ENCODE measurements at places on chromosomes 16 and 17.

DNA sequence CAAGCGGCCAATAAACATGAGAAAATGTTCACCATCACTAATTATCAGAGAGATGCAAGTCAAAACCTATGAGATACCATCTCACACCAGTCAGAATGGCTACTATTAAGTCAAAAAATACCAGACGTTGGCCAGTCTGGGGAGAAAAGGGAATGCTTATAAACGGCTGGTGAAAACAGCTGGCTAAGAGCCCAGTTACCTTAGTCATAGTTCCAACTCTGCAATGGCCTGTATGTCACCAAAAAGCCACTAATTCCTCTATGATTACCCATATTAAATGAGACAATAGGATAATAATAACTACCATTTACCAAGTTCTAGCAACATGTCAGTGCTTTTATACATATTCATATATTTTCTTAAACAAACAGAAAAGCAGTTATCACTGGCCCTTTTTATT lies 42.9 kb upstream of the CDRT4 start:
- DNase-seq = no peak

GRCh38 chr16:24988593-24989338 lies 26.4 kb downstream of the ARHGAP17 start:
- peak; percentile 64 for DNase-seq

DNA sequence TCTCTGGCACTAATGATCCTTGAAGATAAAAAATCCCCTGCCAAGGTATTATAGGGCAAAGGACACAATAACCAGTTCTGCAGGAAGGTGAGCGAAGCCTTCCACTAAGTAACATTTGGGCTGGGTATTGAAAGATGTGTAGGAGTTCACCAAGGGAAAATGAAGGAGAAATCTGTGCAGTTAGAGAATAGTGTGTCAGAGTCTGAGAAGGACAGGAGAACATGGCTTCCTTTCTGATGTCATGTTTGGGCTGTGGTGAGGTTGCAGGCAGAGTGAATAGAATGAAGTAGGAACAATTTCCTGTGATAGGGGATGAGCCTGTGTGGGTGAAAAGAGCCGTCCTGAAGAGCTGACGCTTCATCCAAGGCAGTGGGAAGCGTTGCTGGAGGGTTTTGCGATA lies 24.1 kb upstream of the CIITA start:
- DNase-seq = no peak

GRCh38 chr17:8463099-8463498 lies 27.4 kb downstream of the NDEL1 start:
- no peak for DNase-seq

GRCh38 chr17:61733021-61733420 lies 130.3 kb downstream of the BRIP1 start:
- no peak for DNase-seq

- no peak for DNase-seq
These were observed 8.2 kb downstream of the CAVIN1 start for GRCh38 chr17:42414704-42415409.

DNA sequence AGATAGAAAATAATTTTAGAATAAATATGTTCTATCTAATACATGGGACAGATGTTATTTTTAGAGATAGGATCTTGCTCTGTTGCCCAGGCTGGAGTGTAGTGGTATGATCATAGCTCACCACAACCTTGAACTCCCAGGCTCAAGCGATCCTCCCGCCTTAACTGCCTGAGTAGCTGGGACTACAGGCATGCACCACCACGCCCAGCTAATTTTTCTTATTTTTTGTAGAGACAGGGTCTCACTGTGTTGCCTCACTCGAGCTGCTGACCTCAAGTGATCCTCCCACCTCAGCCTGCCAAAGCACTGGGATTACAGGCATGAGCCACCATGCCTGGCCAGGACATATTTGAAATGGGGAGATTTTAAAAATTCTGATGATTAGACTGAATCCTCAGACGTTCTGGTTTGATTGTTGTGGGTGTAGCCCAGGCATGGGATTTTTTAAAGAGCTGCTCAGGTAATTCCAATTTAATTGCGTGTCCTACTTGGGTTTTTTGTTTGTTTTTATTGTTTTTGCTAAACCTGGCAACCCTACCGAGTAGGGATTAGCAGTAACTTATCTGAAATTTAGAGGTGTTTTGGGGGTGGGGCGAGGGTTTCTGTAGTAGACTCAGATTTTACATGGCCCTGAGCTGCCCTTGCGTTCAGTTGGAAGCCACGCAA lies 142.9 kb downstream of the RAB11FIP4 start:
- DNase-seq = peak; percentile 18

DNA sequence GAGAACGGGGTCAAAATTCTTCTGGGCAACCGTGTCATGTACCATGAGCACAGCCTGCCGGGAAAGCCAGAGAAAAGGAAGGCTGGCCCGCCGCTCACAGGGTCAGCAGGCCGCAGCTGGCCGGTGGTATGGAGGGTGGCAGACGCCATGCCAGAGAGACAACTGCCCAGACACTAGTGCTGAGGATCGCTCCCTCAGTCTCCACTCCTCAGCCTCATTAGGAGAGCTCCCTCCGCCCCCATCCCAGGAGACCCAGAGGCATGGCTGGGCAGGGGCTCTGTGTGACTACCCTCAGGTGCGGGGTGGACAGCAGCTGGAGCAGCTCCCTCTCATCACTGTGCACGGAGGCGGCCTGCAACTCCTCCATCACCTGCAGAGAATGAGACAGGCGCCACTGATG lies 3.2 kb downstream of the MPP3 start:
- DNase-seq = no peak

GRCh38 chr16:57137566-57138273 lies 45.3 kb downstream of the CPNE2 start:
- DNase-seq = no peak

- peak; percentile 96 for DNase-seq
These were observed 9.3 kb downstream of the CORO6 start for GRCh38 chr17:29613352-29613837.

GRCh38 chr16:69386596-69386995 lies 789 bp upstream of the TERF2 start:
- no peak for DNase-seq

- peak; percentile 85 for DNase-seq
These were observed 37.0 kb upstream of the ZNF750 start for GRCh38 chr17:82876602-82877379.

- no peak for DNase-seq
These were observed 35.8 kb downstream of the SRCIN1 start for GRCh38 chr17:38569701-38570512.

- no peak for DNase-seq
These were observed 88.7 kb upstream of the CCL2 start for GRCh38 chr17:34166352-34166751.

DNA sequence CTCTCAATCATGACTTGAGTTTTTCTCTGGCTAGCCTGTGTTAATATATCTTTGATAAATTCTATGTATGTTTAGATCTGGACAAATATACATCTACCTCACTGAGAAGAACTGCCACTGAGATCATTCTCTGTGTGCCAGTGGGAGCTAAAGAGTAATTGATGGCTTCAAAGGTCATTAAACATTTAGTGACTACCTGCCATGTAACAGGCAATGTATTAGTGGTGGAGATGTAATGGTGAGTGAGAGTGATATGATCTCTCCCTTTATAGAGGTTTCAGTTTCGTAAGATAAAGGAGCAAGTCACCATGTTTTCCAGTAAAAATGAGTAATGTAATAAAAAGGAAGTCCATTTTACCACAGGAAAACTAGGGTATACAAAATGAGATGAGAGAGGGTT lies 235.8 kb upstream of the CDH8 start:
- no peak for DNase-seq

DNA sequence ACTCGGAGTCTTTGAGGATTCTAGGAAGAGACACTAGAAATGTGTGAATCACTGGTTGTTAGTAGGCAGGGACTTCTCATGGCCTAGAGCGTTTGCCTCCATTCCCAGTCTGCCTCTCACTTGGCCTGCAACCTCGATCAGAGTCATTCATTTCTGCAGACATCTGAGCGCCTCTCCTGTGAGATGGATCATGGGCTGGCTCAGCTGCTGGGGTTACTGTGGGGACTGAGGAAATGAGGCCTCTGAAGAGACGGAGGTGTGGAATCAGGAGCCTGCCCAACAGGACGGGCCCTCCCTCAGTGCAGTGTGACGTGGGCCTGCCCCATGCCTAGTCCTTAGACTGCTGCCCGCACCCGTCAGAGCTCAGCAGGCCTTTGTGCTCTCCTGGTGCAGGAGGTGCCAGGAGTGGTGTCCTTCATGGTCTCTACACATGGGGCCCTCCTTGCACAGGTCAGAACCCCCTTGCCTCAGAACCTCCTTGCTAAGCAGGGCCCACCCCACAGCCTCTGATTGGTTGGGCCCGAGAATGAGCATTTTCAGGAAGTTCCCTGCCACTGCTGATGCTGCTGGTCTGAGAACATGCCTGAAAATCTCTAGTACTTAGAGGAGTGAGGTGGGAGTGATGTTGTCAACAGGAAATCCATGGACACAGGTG lies 99.4 kb downstream of the NPIPB11 start:
- no peak for DNase-seq

- no peak for DNase-seq
These were observed 10.8 kb downstream of the ARSG start for GRCh38 chr17:68302066-68302564.

DNA sequence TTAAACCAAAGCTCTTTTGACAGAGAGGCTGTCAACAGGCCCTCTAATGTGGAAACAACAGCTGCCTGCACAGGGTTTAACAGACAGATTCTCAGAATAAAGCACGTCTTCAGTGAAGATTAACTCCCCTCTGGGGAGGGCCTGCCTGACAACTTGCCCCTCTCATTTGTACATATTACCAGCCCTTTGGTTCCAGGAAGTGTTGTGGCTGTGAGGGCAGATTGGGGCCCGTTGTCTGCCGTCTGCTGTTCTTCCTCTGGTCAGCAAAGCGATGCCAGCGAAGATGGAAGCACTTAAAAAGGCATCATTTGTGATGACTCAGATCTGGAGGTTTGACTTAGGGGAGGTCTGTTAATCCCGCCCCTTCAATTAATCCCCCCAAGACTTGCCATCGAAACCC lies 177.0 kb upstream of the IRX6 start:
- peak; percentile 45 for DNase-seq

DNA sequence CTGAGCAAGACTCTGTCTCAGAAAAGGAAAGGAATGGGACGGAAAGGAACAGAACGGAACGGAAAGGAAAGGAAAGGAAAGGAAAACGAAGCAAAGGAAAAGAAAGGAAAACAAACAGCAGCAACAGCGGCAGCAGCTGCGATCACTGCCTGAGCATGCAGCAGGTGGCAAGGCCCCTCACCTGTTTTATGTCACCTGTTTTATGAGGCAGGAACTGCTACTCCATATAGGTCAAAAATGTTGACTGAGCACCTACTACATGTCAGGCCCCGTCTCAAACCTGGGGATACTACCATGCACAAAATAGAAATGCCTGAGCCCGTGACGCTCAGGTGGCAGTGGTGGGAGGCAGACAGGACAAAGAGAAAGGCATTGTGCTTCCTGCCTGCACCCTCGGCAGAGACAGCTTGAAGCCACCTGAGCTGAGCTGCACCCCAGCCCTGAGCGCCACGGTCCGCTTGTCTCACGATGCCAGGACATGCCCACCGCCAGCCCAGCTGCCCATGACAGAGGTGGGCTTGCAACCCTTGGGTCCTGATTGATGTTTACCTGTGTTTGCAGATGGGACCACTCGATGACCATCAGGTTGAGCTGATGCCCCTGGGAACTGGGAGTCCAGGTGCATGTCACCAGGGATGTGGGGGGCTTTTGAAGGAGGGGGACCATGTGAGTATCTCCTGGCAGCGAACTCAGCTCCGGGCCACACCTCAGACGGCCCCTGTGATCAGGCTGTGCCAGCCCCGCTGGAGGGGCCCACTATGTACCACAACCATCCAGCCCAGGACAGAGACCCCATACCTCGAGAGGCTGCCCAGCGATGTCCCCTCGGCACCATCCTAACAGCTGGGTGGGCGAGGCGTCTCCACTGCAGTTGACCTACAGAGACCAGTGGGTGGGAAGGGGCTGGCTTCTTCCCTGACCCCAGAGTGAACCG lies 77.4 kb downstream of the RMI2 start:
- DNase-seq = no peak

DNA sequence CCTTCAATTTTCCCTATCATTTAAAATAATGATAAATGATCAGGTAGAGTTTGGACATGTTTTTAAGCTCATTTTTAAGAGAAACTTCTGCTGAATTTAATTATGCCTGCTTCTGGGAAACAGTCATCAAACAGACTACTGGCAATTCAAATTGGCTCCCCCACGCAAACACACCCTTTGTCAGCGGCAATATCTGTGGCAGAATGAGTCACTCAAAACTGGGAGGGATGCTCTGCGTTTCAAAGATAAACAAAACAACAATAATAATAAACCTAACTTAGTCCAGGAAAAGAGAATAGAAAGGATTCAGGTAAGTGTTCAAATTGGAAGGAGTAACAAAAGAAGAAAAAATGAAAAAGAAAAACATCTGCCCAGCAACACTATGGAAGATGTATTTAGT lies 108.1 kb upstream of the ERCC4 start:
- DNase-seq = no peak

DNA sequence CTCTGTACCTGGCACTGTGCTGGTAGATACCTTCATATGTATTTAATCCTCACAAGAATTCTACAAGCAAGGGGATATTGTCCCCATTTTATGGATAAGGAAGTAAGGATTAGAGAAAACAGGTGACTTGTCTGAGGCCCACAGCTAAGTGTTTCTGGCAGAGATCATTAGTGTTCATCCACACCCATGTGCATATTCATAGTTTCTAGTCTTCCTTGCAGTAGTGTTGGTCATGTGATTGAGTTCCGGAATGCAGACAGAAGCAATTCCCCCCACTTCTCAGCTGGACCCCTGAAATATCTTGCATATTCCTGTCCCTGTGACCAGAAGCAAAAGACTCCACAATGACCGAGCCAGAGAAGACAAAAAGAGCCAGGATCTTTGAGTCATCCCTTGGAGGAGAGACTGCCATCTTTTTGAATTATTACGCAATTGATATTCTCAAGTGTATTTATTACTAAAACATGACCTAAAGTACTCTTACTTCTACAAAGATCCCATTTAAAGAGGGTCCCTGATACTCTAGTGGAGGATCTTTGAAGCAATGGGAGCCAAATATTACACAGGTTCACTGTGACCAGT lies 43.4 kb downstream of the SOX9 start:
- DNase-seq = no peak

DNA sequence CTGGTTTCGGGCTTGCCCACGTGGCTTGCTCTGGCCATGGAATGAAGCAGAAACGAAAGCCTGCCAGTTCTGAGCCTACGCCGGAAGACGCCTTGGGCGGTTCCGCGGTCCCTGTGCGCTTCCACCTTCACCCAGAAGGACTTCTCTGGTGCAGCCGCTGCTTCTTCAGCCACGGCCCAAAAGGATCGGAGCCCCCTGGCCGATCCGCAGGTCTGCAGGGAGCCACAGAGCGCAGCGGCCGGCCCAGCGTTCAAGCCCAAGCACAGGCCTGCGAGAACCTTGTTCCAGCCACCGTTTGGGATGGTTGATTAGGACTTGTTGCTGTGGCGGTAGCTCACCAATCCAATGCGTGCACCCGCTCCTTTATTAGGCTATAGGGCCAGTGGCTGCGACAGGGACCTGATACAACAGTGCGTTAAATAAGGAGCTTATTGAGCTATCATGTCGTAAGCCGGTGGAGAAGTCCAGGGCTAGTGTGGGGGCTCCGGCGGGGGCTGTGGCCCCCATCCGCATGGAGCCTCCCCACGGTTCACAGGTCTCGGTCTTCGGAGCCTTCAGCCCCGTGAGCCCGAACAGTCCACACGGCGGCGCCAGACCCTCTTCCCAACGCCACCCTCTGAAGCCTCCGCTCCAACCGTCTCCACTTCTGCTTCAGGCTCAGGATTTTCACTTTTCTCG lies 10.2 kb upstream of the MPP2 start:
- no peak for DNase-seq

Data from left hindlimb (tissue), 1 donor.